ENCODE measurements at places on chromosomes 2 and 18.
A peak's percentile ranks its signal among the peaks of the same experiment; 100 is the strongest.

- no peak for DNase-seq
Measured at GRCh38 chr2:219272995-219273394, 6.2 kb upstream of the DNAJB2 start.

- DNase-seq: no peak
Measured at GRCh38 chr2:20470211-20470610, 23.3 kb downstream of the RHOB start.

DNA sequence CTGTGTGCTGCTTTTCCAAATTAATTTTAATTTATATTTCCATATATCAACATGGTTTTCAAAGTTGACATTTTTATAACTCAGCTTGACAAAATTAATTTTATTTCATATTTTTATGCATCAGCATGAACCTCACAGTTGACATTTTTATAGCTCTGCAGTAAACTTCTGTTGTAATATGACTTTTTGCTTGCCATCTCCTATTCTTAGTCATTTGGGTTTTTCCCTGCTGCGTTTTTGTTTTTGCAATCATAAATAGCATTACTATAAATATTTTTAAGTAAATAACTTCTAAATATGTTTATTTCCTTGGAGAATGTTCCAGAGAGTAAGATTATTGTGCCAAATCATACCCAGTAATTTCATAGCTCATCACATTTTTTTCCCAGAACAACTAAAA lies 21.0 kb upstream of the L3MBTL4 start:
- DNase-seq: no peak

GRCh38 chr2:25274868-25275574 lies 66.7 kb downstream of the DNMT3A start:
- no peak for DNase-seq

DNA sequence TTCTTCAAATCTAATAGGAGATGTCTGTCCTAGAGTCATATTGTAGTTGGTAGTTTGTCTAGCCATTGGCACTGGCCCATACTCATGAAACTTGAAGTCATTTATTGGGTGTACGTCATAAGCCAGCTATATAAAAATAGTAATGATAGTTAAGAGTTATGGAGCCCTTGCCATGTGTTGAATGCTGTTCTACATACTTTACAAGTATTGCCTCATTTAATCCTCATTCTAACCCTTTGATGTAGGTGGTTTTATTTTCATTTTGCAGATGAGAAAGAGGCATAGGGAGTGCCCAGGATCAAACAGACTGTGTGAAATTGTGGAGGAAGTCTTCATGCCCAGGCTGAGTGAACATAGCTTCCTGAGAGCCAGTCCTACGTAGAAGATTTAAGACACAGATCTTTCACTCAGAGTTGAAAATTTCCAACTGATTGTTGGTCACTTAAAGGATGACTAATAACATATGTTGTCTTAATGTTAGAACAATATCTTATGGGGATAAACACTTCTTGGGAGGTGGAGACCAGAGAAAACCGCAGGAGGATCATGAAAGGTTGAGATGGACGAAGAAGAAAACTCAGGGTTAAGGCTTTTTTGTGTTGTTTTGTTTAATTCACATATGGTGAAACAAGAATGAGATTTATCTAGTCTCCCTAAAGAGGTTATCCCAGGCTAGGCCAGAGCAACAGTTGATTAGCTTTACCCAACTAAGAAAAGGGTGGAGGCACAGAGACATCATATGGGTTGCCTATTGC lies 156.0 kb downstream of the CERS6 start:
- no peak for DNase-seq

DNA sequence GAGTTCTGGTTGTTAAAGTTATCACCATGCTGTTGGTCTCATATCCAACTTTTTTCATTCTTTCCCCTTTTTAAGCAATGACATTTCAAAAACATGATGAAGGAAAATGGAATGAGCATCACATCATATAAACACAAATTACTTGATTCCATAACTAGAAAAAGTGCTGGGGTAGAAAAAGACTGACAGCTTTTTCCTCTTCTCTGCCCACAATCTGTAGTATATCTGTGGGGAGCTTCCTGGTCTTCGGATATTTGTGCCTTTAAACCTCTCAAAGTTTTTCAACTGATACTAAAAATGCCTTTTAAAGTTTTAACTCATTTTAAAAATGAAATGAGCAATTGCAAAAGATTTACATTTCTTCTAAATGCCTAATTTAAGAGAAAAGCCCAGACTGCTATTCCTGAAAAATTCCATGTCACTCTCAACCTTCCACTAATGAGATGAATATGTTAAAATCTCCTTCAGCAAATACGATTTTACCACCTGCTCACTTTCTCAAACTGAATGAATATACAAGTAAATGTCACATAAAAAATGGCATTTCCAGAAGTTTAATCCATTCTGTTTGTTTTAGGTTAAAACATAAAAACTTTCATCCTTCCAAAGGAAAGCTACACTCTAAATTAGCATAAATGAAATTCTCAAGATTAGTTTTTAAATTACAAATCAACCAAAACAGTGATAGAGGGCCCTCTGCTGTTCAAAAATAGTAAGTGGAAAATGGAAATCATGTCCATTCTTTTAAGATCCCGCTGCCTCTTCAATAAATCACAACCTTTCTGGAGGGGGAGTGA lies 2.1 kb downstream of the DNAH7 start:
- DNase-seq: peak; percentile 33

- DNase-seq: no peak
Measured at GRCh38 chr2:8498994-8499393, 182.9 kb upstream of the ID2 start.

DNA sequence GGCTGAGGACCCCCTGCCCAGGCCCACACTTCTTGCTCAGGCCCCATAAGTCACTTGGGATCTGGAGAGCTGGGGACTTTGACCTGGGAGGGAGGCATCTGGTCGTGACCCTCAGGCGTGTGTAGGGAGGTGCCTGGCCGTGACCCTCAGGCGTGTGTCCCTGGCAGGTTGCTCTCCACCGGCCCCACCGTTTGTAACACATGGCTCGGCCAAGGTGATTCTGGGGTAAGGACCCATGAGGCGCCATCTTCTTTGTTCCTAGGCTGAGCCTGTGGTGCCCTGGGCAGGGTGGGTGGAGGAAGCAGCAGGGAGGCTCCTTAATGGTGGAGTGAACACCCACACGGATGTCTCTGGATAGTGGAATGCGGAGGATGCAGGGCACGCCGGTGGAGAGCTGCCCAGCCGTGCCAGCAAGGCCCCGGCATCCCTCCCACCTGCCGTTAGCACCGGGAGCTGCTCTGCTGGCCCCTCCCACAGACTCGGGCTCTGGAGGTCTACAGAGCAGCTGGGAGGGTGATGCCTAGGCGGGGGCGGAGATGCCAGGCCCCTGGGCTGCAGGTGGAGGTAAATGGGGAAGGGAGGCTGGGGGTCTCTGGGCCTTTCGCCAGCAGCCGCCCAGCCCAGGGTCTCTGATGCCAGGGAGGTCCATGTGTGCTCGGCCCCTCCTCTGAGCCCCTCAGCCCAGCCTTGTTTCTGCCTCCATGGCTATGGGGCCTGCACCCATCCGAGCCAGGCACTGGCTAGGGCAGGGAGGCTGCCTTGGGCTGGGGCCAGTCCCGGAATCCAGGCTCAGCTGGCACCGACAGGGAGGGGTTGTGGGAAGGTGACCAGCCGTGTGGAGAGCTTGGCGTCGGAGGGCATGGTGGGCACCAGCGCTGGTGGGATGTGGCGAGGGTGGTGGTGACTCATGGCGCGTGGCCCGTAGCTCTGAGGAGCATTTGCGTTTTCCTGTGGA lies 1.1 kb upstream of the GAL3ST2 start:
- peak; percentile 48 for DNase-seq

DNA sequence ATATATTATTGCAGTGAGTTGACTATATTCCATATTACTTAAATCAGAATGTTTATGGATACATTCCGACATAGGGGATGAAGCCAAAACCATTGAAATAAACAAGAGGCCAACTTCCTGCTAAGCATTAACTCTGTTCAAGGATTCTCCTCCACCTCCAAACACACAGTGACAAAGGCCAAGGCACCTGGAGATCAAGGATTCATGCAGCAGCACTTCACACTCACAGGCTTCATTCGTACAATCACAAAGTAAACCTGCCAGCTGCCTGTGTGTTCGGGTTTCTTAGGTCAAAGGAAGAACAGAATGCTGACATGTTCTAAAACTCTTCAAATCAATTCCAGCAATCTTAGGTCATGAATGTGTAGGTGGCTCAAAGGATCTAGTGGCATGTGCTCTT lies 22.8 kb downstream of the WDFY1 start:
- no peak for DNase-seq

DNA sequence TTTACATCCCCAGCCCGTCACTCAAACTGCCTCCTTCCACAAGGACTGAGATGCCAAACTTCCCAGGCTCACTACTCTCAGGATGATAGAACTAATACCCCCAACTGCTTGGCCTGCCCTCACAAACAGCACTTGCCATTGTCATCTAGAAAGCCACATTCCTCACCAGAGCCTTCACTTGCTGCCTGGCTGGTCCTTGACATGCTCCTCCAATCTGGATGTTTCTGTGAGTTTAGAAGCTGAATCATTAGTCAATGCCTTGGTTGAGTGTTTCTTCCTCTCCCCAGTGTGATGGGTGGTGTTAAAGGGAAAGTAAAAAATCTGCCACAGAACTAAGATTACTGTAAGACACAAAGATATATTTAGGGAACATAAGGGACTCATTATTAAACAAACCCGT lies 52.5 kb downstream of the MARCHF4 start:
- DNase-seq: no peak

GRCh38 chr18:25250474-25250851 lies 101.5 kb downstream of the ZNF521 start:
- DNase-seq: no peak

GRCh38 chr2:47075361-47076125 lies 79.6 kb downstream of the STPG4 start:
- DNase-seq: no peak

DNA sequence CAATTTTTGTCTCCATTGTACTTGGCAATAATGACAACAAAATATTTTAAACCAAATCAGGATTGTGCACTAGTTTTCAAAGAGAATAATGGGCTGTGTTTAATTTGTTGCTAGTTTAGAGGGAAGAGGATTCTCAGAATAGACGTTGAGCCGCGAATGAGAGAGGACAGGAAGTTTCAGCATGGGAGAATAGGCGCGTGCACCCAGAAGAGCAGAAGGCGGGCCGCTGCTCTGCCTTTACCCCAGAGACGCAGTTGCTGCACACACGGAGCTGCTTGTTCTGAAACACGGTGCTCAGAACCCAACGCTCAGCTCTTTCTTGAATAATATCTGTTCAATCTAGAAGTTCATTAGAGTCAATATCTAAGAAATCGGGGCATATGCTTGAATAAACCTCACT lies 223.4 kb downstream of the MYT1L start:
- no peak for DNase-seq

- DNase-seq: peak; percentile 63
Measured at GRCh38 chr18:24987303-24988252, 364.4 kb downstream of the ZNF521 start.

Data from renal pelvis (tissue), 12 donors.